ENCODE measurements at places on chromosomes 1 and 21.
A peak's percentile ranks its signal among the peaks of the same experiment; 100 is the strongest.

GRCh38 chr1:54465351-54465811, 59.2 kb upstream of the SSBP3 start:
- DNase-seq: no peak

DNA sequence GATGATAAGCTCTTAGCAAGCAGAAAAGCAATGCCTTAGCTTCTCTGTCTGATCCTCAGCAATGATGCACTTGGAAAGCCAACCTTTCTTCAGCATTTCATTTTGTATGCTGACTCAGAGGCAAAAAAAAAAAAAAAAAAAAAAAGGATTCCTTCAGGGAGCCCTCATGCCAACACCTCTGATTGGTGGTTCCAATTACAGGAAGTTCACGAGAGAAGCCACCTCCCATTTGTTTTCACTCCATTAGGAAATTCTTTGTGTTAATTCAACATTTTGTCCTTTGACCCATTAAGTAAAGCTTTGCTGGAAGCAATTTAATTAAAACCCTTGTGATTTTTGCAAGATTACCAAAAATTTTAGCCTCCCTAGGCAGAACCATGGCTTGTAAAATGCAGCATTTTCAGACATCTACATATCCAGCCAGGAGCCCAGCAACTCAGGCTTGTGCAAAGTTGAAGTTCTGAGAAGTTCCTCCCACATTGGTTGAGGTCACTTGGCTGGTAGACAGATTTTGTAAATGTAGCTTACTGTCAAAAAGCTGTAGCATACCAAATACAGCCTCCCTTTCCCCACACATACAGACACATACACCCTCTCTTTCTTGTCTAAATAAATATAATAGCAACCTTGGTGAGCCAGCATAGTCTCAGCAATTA, 27.1 kb upstream of the VTCN1 start:
- no peak for DNase-seq

DNA sequence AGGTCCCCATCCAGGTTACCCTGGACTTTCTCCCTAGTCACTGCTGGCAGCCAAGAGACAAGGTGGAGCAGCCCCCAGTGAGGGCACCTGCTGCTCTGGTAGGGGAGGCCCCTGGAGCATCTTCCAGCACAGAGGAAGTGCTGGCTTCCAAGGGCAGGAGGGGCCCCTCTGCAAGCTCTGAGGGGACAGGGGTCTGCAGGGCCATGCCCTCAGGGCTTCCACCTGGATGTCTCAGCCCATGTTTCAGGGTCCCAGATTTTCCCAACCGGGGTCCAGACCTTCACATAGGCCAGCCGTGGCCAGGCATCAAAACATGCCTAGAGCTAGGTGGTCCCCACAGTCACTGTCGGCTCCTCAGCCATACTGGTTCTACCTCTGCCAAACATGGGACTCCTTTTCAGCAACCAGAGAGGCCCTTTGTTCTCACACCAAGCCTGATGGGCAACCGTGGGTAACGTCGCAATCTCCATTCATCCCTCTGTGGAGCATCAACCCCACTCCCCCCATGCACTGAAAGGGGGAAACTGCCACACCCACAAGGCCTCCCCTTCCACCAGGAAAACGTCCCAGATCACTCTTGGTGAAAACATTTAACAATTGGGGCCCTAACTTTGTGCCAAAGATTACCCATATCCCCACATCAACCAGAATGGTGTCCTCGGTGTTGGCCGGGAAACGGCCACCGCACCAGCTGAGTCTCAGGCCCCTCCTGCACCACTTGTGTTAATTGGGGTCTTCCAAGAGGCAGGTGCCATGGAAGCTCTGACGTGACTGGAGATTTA, 1.9 kb upstream of the COL6A2 start:
- DNase-seq: no peak

DNA sequence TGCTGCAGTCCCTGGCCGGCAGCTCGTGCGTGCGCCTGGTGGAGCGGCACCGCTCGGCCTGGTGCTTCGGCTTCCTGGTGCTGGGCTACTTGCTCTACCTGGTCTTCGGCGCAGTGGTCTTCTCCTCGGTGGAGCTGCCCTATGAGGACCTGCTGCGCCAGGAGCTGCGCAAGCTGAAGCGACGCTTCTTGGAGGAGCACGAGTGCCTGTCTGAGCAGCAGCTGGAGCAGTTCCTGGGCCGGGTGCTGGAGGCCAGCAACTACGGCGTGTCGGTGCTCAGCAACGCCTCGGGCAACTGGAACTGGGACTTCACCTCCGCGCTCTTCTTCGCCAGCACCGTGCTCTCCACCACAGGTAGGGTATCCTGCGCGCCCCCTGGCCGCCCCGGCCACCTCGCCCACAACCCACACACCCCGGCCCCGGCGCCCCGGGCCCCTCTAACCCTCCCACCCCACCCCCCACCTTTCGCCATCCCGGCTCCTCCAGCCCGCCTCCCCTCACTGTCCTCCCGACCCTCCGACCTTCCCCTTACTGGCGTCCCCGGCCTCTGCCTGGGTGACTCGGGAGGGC, 352 bp downstream of the KCNK1 start:
- DNase-seq: peak; percentile 7

DNA sequence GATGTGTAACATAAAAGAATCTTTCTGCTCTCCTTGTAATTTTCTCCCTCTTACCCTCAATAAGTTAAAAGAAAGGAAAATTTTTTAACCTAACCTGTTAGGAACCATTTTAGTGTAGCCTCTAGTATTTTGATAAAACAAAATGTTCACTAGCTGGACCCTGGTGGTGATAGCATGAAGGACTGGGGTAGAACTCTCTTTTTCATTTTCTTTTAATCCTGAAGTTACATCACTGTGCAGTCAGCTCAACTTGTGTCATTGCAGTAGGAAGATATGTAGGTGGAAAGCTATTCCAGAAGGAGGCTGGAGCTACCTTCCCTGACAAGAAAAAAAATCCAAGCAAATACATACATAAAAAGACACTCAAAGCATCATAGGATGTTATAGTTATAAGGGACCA, 39.3 kb downstream of the NFIA start:
- DNase-seq: no peak

DNA sequence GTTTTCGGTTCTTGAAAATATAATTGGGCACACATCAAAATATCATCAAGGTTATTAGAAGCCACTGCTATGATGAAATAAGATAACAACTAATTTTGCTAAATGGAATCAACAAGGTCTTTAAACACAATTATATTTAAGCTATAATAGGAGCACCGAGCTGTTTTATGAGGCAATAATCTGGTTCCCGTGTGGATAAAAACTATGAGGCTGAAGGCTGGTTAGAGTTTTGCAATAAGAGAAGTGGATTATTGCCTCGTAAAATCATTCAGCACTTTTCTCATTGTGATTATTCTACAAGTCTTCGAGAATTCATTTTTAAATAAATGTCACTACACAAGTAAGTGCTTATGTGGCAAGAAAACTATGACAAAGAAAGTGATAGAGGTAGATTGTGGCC, 975.7 kb upstream of the ADGRL2 start:
- DNase-seq: no peak

DNA sequence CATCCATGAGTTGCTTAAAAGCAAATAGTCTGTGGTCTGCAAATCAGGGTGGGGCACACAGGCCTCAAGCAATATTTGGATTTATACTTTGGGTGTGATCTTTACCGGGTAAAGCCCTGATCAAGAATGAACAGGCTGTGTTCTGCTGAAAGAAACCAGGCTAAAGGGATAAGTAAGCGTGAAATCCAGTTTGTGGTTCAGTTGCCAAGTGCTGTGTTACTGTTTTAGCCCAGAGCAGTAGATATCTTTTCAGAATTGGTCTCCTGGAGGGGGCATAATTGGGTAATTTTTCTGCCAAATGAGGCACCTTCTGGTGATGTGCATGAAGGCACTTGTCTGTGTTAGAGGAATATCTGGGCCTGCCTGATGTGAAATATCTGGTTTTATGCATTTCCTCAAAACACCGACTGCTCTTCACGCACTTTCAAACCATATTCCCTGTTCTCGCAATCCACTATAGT, 21.4 kb downstream of the AIM2 start:
- peak; percentile 65 for DNase-seq

- DNase-seq: peak; percentile 64
Observed at GRCh38 chr1:115063228-115063901, 25.9 kb downstream of the TSPAN2 start.

DNA sequence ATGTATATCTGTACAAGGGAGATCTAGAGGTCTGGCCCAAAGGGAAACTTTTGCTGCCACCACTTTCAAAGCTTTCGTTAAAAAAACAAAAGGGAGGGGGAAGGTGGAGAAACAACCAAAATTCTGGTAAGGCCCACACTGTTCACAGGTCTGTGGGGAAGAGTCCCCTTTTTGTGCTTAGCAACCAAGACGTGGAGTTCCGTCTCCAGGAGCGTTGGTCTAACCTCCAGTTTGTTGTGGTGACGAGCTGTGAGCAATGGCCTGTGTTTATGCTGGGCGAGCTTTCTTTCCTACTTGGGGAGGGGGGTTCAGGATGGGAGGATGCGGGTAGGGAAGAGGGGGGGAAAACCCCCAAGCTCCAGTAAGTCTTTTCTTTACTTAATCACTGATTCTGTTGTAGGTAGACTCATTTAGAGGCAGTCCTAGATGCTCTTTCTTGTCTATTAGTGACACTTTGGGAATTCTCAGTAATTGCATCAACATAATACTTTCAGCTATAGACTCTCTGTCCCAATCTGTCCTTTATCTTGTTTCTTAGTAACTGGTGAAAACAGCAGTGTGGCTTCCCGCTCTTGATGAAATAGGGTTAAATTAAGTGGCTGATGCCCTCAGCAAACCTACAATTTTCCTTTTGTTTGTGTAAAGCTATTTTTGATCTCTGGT, 1.5 kb downstream of the HIPK1 start:
- peak; percentile 75 for DNase-seq

DNA sequence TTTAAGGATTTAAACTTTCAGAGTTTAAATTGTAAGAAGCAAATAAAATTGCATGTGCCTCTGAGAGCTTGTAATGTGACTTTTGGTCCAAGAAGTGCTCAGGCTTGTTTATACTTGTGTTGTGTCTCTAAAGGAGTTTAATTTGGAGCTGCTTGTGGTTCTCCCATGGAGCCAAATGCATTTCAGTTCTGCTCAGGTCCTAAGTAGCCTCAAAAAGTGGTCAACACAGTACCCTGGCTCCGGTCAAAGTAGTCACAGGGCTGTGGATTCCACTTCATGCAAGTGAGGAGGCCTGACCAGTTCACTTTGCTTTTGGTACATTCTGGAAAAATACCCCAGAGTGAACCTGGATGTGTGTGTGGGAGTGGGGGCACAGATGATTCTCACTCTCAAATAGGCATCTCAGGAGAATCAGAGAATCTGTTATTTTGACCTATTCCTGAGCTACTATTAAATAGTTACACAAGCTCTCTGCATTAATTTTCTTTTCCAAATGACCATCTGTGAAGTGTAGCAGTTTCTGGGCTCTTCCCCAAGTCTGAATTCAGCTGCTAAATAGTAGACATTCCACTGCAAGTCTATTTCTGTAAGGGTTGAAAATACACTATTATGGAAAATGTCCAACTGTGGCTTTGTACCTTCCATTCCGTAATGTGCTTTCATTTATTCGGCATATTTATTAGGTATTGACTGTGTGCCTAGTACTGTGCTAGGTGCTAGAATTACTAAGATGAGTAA, 31.7 kb upstream of the AGO1 start:
- no peak for DNase-seq

DNA sequence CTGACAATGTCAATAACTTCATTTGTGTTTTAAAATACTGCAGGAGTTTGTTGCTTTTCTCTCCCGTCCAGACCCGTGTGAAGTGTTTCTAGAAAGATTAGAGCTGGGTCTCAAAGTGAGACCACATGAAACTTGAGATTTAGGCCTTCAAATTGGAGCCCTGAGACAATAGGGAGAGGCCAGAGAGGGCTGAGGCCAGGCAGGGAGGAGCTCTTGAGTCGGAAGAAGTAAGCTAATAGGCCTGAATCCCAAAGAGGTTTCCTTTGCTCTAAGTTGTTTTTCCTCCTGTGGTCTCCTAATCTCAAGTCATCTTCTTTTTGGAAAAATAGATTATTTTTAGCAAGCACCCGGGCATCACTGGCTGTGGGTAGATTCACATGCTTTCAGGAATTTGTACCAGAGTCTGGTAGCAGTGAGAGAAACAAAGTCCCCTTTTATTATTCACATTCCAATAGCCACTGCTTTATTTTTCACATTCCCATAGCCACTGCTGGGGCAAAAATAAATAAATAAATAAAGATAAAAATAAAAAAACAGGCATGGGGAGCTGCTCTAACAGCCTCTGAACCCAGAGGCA, 25.6 kb downstream of the CD244 start:
- peak; percentile 33 for DNase-seq

- DNase-seq: peak; percentile 79
Observed at GRCh38 chr1:1510912-1511532, 940 bp upstream of the ATAD3A start.

DNA sequence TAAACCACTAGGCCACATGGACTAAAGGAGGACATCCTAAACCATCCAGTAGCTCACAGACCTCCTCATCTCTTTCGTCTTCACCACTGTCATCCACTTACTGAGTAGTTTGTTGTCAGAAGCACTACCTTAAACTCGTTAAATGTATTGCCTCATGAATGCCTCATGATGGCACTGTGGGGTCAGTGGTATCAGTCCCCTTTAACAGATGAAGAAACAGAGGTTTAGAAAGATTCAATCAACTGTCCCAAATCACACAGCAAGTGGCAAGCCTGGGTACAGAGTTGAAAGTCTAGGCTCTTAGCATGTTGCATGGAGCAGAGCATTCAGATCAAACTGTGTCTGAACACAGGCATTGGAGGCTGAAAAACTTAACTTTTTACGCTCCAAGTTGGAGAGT, 183.6 kb upstream of the KIAA0040 start:
- DNase-seq: peak; percentile 68

DNA sequence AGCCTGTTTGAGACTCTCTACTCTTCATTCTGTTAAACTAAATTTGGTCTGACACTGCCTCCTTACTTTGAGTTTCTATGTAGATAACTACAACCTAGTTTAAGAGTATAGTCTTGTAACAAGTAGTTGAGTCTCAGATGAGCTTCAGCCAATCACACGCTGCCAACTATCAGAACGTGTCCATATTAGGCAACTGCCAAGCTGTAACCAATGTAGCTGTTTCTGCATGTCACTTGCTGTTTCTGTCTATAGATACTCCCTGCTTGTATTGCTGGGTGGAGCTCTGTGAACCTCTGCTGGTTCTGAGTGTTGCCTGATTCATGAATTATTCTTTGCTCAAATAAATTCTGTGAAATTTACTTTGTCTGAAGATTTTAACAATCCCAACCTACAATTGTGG, 452.6 kb upstream of the NR5A2 start:
- DNase-seq: no peak

DNA sequence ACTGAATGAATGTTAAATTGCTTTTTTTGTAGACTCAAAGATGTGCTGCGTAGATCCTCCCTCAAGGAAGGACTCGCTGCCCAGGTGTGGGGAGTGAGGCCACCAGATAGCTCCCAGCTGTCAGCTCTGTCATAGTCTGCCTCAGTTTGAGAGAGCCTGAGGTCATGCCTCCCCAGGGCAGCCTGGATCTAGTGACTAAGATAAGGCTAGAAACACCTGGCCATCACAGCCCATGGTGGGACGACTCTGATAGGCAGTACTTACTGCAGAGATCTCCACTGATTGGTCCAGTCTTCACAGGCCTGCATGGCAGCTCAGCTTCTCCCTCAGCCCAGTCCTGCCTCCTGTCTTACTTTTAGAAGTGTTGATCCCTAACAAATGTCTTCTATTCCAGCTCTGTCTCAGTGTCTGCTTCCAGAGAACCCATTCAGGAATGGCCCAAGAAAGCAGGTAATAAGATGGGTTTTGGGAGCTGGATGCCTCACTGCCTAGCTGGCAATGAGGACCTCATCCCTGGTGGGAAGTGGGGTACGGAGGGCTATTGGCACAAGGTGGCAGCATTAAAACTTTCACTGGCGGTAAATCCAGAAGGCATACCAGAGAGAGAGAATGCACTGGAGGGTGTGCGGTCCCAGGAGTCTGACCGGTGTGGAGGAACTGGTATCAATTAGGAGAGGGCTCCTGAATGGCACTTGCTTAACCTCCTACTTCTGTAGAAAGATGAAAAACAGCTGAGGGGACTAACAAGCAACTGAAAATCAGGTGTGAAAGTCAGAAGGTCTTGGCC, 55.3 kb upstream of the GPR37L1 start:
- DNase-seq: peak; percentile 16

All from hematopoietic multipotent progenitor cell treated with erythropoietin and hydrocortisone succinate and interleukin-3 and kit ligand, for 4 days (in vitro differentiated cells).